Thoracic aorta (tissue), 2 donors: ENCODE measurements at places on chromosomes 6 and 20. TPM values are rescaled to one million over a fixed set of nuclear protein-coding genes. Genes with fewer than 3 reads are reported as not detected.

The VWA7 gene
- total RNA-seq, result 0.68 TPM

The WDR46 gene
- total RNA-seq, result 42.6 TPM

The RFX6 gene
- total RNA-seq, result not detected

The GGTLC1 gene
- total RNA-seq, result not detected

DNA sequence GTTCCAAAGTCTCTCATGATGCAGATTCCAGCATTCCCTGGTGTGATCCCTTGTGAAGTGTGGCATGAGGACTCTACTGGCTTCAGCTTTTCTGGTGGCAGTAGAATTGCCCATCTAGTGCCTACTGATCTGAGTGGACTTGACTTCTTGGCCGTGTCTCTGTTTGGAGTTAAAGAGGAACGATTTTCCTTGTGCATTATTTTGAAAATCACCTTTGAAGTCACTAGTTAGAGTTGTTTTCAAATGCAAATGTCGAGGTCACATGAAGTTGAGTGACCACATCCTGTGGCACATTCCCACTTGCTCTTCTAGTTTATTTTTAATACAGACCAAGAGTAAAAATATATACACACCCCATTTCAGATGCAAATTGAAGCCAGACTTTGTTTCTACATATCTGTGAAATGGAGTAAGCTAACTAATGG lies 270.7 kb upstream of the TAB2 start:
- DNase-seq, result no peak

GRCh38 chr20:61288331-61288784 lies 36.3 kb downstream of the CDH4 start:
- no peak for DNase-seq

GRCh38 chr6:97705568-97705967 lies 422.6 kb upstream of the MMS22L start:
- no peak for DNase-seq

DNA sequence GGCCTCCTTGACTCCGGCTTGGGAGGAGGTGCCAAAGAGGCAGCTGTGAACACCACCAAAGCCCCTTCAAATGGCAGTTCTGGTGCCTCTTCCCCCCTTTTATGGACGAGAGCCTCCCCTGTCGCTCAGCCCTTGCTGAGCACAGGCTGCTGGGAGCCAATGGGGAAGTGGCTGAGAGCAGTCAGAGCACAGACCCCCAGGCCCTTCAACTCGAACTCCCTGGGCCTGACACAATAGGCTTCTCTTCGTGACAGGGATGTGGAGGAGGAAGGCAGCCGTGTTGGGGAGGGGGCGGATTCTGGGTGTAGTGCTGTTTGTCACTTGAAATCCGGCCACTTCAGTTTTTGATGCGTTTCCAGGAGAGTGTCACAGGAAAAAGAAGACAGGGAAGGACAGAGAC lies at the start of gene PDYN:
TSS of gene PDYN (minus strand) at position 73 of the 400 bp plus-strand sequence. CDS start 10,974 bp downstream, outside the sequence.
- no peak for DNase-seq

DNA sequence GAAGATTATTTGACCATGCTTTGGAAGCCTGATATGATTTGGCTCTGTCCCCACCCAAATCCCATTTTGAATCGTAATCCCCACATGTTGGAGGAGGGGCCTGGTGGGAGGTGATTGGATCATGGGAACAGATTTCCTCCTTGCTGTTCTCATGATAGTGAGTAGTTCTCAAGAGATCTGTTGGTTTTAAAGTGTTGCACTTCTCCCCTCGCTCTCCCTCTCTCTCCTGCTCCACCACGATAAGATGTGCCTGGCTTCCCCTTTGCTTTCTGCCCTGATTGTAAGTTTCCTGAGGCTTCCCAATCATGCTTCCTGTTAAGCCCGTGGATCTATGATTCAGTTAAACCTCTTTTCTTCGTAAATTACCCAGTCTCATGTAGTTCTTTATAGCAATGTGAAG lies 21.7 kb upstream of the FAM217A start:
- DNase-seq, result no peak

DNA sequence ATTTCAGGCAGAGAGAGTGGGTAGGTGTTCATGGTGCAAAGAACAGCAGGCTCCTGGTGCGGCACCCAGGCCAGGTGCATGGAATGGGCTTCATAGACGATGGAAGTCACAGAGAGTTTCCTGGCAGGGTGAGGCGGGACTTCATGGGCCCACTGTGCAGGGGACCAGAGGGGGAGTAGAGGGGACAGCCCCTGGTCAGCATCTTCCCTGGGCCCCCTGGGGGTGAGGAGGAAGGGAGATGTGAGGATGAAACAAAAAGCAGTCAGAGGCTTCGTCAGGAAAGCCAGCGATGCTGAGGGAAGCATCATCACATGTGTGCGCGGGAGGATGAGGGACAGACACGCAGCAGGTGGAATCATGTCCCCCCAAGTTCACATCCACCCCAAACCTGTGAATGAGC lies 2.4 kb upstream of the THBS2 start:
- no peak for DNase-seq

GRCh38 chr6:97440590-97441176 lies 157.7 kb upstream of the MMS22L start:
- DNase-seq, result no peak

- DNase-seq, result no peak
Measured at GRCh38 chr6:48369100-48369499, 258.1 kb upstream of the PTCHD4 start.

- DNase-seq, result no peak
Measured at GRCh38 chr6:27592481-27593199, 119.7 kb upstream of the ZNF184 start.

DNA sequence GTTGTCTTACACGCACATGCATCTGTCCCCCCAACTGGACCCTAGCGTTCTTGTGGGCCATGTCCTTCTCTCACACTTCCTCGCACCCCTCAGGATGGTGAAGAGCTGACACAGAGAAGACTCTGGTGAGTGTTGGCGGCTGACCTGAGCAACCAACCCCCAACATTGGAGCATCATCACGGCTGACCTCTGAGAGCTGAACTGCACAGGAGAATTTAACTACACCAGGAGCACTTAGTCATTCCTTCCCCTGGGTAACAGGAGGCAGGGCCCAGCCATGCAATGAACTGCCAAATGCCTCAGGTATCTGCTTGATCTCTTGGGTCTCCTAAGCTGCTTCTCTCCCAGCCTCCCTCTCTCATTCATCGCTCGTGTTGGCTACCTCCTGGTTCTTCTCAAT lies 88.5 kb downstream of the PSMG4 start:
- DNase-seq, result no peak

- no peak for DNase-seq
Measured at GRCh38 chr20:44707018-44707579, 8.1 kb upstream of the CCN5 start.

DNA sequence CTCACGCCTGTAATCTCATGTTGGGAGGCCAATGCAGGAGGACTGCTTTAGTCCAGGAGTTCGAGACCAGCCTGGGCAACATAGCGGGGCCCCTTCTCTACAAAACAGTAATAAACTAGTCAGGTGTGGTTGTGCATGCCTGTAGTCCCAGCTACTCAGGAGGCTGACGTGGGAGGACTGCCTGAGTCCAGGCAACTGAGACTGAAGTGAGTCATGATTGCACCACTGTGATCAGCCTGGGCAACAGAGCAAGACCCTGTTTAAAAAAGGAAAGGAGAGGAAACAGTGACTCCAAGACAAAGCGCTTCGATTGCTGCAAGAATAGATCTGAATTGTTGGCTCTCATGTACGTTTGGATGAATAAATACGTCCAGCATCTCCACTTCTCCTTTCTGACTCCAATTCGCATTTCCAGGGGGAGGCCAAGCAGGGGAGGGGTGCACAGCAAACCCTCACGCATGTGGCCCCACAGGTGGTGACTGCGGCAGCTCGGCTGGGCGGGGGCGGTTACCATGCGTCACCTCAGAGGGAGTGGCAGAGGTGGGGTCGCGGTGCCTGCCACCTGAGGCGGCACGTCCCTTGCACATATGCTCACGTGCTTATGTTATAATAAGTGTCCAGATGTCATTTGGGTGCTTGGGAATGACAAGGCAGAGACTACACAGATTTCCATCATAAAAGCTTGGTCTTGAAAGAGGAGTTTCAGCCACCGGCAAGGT lies 95.1 kb upstream of the MPC1 start:
- no peak for DNase-seq

DNA sequence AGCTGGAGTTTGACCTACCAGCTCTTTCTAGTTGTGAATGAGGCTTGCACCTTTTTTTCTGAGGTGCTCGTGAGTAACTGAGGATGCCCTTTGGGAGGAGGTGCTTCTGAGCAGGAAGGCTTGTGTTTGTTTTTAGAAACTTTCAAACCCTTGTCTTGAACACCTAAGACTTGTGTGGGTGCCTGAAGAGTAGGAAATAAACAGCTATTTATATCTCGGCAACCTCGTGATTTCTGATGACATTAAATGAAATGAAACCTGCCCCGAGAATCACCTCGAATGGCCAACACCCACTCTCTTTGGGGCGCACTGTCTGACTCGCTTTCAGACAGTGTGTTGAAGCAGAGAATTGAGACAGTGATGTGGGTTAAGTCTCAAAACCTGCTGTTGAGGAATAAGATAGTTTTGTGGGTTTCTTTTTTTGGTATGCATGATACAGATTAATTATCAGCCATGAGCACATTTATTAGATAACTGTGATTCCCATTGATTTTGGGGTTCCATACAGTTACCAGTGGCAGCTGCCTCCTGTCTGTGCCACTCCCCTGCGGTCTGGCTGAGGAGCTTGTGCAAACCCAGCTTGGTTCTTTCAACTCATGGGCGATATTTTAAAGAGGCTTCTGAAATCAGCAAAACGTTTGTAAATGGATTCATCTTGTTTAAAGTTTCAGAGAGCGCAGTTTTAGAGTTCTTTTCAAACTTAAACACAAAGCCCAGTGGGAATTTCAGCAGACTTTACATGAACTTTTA lies 8.4 kb downstream of the IRF4 start:
- no peak for DNase-seq

DNA sequence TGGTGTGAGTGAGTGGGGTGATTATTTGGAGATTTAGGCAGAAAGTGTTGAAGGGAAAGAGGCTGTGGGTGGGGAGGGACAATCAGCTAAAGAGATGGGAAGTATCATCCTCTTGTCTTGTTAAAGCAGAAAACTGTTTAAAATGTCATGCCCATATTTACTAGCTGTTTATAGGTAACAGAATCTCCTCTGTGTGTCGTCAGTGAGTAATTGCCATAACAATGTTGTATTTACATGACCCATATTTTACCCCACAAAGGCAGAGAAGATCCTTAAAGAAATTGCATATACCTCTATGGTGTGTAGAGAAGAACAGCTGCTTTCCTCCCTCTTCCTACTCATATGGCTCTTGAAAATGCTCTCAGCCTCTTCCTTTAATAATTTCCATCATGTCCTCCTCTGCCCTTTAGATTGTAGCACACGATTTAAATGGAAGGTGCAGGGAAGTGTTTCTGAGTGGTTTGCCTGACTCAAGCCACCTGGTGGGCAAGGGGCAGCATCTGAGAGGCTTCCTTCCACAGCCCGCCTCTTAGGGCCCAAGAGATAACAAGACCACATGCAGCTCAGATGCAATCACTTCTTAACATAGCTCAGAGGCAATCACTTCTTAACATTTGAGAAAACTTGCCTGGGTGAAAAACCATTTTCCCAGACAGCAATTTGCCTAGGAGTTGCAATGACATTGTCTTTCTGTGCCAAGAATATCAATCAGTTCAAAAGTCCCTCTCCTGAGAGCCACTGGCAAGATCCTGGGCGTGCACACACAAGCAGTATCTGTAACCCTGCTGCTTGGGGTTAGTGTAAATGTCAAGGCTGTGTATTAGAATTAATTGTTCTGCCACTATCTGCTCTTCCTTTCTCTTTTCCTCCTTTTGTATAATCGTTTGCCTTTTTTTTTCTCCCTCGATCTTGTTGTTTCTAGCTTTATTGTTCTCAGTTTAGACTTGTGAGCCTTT lies 44.1 kb upstream of the EDN1 start:
- DNase-seq, result no peak

DNA sequence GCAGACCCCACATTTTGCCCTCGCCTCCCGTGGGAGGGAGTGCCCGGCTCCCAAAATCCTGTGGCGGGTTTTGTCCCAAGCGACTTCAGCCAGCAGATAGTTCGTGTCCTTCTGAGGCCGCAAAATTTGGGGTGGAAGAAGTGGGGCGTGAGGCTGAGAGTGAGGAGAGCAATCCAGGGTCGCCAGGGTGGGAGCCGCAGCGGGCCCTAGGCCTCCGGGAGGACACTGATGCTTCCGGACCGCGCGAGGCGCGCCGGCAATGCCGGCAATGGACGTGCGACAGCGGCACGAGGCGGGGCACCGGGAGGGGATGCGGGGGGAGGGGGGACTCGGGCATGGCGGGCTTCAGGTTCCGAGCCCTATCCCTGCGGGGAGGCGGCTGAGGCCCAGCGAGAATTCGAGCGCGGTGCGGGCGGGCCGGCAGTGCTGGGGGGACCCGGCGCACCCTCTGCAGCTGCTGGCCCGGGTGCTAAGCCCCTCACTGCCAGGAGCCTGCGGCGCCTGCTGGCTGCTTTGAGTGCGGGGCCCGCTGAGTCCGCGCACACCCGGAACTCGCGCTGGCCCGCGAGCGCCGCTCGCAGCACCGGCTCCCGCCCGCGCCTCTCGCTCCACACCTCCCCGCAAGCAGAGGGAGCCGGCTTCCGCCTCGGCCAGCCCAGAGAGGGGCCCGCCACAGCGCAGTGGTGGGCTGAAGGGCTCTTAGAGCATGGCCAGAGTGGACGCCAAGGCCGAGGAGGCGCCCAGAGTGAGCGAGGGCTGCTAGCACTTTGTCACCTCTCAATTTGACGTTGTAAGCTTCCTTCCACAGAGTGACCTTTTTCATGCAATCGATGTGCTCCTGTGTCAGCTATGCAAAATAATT lies 143.8 kb downstream of the LPA start:
- DNase-seq, result peak; percentile 9
